NCI-H446 treated with DMSO at 0.1 percent for 48 hours (cell line): ENCODE measurements at places on chromosomes 13 and 19.

DNA sequence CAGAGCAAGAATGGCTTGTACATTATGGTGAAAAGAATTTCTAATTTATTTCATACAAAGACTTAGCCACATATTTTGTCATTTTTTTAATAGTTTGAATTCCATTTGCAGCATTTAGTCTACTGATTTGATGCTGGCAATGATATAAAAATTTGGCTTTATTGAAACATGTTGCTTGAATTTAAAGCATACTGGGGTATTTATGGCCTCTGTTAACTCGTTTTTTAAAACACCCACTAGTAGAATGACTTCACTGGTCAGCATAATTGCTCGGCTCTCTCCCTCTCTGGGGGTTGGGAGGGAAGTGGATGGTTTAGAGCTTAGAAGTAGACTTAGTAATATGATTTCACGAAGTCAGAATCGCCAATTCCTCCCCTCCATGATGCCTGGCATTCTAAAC lies 354.9 kb upstream of the HTR2A start:
- DNase-seq, result no peak

DNA sequence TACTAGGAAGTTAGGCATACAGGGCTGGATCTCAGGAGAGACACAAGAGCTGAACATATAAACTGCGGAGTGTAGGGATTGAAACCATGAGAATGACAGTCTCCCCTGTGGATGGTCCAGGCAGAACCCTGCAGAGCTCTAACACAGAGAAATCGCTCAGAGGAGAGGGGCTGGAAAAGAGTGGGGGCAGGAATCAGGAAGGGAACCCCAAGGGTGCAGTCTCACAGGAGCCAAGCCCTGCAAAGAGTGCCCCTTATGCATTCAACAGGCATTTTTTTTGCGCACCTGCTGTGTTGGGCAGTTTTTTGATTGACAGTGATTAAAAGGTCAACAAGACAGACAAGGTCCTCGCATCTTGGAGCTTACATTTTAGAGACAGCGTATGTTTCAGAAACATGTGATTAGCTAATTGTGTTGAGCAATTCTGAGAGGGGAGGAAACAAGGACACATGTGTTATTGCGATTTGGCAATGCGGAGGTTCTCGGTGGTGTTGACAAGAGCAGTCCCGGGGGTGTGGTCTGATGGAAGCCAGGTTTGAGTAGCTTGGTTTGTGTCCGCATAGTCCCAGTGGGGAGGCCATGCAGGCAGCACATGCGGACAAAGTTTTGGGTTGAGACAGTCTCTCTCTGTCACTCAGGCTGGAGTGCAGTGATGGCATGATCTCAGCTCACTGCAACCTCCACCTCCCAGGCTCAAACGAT lies 182.6 kb upstream of the IRS2 start:
- DNase-seq, result no peak

DNA sequence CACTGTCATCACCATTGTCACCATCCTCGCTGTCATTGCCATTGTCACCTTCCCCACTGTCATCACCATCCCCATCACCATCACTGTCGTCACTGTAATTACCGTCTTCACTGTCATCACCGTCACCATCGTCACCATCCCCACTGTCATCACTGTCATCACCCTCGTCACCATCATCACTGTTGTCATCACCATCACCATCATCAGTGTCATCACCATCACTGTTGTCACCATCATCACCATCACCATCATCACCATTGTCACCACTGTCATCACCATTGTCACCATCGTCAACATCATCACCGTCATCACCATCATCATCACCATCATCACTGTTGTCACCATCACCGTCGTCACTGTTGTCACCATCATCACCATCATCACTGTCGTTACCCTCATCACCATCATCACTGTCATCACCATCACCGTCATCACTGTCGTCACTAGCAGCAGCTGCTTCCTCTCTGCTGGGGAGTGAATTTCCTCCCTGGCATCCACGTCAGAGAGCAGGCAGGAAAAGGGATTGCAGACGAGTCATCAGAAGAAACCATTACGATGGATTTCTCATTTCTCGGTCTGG lies 27.3 kb downstream of the TMEM255B start:
- no peak for DNase-seq

GRCh38 chr13:22061806-22062391 lies 391.0 kb downstream of the FGF9 start:
- DNase-seq, result no peak

- no peak for DNase-seq
Observed at GRCh38 chr13:108950333-108951010, 321.1 kb downstream of the MYO16 start.

GRCh38 chr13:102294407-102295018 lies 107.3 kb downstream of the FGF14 start:
- no peak for DNase-seq

DNA sequence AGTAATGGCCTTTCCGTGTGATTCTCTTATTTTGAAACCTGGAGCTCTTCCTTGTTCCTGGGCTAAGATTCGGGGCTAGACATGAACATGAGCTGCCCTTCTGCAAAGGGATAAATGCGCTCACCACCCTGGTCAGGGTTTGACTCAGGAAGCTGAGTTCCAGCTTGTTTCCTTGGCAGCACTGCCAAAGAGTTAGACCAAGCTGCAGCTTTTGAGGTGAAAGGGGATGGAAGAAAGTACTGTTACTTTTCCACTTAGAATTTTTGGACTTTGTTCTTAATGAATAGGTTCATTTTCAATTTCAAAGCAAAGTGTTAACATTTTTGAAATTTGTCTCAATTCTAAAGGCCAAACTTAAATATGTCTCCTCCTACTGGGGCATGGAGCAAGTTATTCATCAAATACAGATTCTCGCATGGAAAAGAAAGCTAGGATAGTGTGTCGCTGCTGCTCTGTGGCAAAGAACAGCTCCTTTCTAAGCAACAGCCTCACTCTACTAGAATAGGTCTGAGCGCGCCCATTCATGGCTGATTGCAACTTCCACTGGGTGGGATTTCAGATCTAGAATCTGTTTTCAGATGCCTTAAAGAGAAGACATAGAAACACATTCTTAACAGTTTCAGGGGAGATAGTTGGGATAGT lies 2.2 kb downstream of the RGCC start:
- DNase-seq, result no peak

DNA sequence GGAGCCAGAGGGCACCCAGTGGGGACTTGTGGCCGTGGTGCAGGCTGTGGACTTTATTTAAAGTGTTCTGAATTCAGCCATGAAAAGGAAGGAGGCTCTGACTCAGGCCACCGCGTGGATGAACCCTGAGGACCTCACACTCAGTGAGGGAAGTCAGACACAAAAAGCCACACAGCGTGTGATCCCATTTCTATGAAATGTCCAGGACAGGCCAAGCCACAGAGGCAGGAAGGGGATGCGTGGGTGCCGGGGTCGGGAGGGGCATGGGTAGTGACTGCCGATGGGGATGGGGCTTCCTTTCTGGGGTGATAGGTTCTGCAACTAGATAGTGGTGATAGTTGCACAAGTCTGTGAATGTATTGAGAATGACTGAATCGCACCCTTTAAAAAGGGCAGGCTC lies 8.7 kb upstream of the ZBTB7A start:
- no peak for DNase-seq

DNA sequence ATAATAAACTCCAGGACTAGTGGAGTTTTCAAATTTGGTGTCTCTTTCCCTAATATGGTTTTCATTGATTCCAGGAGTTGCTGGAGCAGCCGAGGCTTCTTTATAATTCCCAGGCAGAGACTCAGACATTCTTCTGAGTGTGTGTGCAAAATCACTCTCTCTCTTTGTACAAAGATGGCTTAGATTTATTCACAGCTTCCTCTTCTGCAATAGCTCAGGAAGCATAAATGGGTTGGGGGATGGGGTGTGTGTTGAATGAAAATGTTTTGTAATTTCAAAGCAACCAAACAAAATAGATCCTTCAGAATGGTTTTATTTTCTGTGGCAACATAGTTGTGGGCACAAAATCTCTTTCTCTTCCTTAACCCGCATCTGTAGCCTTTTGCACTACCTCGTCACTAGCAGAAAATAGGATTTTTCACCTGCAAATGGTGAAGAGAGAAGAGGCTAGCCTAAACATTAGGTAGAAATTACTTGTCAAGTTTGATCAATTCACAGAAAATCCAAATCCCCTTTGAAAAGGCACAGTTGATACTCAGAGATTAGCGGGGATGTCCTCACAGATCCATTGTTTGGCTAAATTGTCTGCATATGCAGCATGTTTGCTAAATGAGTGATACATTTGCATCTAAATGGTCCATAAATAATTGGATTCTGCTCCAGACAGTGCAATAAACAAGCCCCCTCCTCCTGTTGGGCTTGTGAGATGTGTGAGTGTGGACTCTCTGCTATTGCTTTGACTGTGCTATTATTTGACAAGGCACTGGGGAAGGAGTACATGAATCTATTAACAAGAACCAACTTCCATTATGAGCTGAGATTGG lies 66.7 kb downstream of the CBY2 start:
- DNase-seq, result no peak

DNA sequence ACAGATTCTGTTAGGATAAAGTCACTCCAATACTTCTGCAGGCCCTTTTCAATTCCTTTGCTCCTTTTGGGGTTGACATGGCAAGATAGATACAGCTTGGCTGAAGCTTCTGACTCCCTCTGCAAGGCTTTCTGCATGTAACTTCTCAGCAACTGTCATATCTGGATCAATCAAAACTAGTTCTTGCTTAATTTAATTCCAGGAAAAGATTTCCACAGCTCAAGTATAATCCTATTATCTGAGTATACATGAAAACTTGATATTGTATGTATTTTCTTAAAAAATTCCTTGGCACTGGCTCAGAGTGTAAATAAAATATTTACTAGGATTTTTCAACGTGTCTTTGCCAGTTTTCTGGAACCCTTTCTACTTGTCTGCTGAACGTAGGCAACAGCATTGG lies 109.6 kb downstream of the STARD13 start:
- no peak for DNase-seq

DNA sequence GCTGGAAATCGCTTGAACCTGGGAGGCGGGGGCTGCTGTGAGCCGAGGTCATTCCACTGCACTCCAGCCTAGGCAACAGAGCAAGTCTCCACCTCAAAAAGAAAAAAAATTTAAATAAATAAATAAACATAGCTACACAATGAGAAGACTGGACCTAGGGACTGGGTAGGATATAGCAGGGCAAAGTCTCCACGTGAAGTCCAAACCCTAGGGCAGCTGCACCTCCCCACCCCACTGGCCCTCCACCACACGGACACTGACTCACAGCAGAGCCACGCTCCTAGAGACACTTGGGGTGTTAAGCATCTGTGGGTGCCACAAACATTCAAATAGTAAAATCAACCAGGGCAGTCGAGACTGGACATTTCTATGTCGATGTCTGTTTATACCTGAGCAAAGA lies 7.1 kb downstream of the LATS2 start:
- DNase-seq, result no peak

DNA sequence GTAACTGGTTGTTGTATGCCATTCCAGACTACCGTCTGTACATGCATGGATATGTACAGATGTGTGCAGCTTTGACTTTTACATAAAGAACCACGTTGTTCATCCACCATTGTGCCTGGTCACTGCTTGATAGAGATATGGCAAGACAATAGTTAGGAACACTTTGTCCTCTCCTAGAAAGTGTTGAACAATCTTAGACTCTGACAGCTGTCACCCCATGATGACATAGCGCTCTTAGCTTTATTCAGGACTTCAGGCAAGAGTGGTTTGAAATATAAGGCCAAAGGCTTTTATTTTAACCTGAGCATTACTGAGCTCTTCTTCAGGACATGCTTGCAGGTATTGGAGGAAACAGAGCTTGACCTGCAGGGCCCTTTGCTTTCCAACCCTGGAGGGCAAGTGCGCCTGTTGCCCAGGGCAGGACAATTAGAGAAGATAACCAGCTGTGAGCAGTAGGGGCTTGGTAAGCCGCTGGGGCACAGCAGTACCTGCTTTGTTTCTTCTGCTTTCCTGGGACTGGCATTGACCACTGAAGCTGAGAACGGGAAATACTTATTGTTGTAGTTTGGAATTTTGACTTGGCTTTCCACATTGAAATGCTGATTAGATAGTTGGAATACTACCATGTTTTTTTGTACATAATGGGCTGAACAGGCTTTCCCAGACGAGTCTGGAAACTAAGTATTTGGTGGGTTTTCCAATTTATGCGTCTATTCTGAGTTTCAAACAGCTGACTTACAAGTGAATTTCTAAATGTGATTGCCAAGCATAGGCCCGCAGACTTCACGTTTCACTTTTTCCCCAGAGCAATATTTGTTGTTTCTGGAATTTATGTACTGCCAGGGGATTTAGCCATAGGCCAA lies 51.1 kb downstream of the GARRE1 start:
- no peak for DNase-seq

DNA sequence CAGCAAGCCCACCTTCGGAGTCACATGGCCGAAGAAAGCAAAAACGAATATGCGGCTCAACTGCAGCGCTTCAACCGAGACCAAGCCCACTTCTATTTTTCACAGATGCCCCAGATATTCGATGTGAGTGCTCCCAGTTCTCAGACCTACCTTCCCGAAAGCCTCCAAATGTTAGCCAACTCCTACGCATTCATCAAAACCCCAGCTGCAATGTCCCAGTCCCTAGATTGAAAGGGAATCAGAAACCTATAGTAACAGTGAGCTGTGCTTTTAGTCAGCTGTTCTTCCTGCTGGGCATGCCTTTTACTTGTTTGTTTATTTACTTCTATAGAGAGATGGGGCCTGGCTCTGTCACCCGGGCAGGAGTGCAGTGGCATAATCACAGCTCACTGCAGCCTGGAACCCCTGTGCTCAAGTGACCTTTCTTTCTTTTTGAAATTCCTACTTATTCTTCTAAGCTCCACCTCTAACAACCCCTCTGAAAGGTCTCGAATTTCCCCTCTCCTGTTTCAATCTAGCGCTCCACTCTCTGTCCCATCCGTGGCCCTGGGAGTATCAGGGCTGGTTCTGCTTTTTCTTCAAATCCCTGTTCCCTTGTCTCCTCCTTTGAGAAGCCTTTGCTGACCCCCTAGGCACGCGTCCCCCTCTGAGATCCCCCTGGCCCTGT lies 4.4 kb downstream of the TRIP10 start:
- no peak for DNase-seq

- DNase-seq, result no peak
Observed at GRCh38 chr13:29479716-29480492, 115.6 kb downstream of the SLC7A1 start.
